ENCODE measurements at places on chromosomes 7 and 10.

DNA sequence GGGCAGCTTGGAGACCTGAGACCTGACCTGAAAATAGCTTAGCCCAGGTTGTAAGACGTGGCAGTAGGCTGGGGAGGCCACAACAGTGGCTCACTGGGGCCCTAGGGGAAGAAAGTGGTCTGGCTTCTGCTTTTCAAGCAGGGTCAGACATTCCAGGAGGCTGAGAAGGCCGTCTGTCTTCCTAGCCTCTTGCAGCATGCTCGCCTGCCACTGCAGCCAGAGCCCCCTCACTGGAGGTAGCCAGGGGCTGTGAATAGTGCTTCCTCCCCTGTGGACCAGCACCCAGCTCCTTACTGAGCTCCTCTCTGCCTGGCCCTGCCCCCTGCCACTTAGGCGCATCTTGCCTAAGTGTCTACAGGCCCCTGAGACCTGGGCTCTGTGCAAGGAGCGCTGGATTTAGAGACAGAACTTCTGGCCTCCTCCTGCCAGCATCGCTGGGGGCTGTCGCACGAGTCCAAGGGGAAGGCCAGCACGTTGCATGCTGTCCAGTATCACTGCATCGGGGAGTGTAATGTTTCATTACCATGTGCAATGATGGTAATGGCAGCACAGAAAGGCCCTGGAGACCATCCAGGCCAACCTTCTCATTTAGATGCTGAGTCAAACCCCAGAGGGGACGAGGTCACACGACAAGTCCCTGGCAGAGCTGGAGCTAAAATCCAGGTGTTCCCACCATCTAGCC, 12.7 kb downstream of the ZMIZ1 start:
- DNase-seq: no peak

GRCh38 chr7:19026888-19027287, 90.5 kb downstream of the TWIST1 start:
- no peak for DNase-seq

GRCh38 chr7:86469680-86470295, 173.9 kb upstream of the GRM3 start:
- DNase-seq: peak; percentile 70

DNA sequence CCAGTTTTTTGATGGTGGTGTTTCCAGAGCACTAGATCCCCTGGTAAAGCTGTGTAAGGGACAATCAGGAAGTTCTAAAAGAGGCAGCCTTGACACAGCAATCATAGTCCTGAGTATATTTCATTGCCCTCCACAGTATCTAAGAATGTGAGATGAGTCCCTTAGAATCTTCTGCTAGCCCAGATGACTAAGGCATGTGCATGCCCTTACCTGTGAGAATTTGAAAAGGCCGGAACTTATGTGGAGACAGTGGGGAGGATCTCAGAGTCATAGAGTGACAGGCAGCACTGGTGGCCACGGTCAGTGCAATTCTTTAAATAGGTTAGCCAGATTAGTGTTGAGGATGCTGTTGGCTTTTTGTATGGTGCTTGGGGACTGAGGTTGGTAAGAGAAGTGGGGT, 361.4 kb upstream of the VSTM2A start:
- no peak for DNase-seq

DNA sequence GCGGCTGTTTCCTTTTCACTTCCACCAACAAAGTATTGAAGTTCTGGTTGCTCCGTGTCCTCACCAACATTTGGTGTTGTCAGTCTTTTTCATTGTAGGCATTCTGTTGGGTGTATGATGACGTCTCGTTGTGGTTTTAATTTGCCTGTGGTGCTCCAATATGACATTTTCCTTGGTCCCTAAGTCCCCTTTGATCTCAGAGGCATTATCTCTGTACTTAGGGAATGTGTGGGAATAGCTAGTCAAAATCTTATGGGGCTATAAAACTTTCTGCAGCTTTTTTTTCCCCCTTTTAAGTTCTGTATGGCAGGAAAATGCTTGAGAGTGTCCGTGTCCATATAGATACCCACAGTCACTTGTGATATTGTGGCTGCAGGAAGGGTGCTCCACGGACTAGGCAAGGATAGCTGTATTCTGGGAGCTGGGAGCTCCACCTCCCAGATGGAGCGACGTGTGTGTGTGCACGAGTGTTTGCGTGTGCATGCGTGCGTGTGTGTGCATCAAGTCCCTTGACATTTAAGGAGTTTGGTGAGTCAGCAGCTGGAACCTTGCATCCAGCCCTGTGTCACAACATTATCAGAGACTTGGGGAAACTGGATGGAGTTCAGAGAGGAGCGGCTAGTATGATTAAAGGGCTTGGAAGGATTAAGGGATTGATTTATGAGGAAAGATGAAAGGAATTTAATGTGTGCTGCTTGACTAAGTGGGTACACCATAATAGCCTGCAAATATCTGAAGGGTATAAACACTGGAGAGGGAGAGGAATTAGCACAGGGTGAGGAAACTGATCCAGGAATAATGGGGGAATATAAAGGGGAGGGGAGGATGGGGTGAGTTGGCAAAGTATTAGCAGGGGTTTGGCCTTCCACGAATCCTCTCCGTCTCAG, 66.8 kb downstream of the LRMDA start:
- DNase-seq: no peak

All from midbrain (tissue), 1 donor.